Bone marrow (tissue), 2 donors: ENCODE measurements at places on chromosomes 5 and 9.
A peak's percentile ranks its signal among the peaks of the same experiment; 100 is the strongest.

GRCh38 chr9:130157079-130157478, 15.1 kb upstream of the NCS1 start:
- no peak for DNase-seq

GRCh38 chr5:11547140-11547539, 357.1 kb downstream of the CTNND2 start:
- no peak for DNase-seq

GRCh38 chr9:96494215-96494800, 44.3 kb downstream of the HABP4 start:
- DNase-seq, result no peak

DNA sequence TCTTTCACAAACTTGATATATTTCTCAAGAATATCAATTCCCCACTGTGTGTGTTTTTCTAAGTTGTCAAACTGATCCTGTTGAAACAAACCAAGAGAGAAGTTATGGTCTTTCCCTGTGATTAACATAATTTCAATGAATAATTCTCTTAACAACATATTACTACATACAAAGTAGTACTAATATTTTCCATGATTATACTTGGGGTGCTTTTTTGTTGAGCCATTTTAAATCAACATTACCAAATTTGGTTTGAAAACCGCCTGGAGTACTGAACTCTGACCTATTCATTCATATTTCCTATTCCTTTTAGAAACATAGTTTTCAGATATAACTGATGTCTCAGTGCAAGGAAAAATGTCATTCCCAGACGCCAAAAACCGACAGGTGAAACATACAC, 48.1 kb downstream of the FNBP1 start:
- no peak for DNase-seq

DNA sequence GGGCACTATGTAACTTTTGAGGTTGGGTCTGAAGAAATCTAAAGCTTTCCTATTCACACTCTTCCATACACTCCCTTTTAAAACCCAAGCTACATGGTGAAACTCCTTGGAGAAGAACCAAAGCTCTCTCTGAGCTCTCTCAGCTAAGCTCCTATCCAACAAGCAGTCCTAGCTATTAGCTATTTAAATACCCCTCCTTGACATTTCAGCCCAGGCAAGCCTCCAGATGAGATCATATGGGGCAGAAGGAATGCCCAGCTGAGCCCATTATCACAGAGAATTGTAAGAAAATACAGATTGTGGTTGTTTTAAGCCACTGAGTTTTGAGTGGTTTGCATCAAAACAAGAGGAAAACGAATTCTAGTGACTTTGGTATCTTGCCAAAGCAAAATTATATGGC, 15.2 kb downstream of the HSPB3 start:
- DNase-seq, result no peak

- no peak for DNase-seq
Measured at GRCh38 chr5:73104326-73104725, 16.0 kb upstream of the TMEM171 start.

DNA sequence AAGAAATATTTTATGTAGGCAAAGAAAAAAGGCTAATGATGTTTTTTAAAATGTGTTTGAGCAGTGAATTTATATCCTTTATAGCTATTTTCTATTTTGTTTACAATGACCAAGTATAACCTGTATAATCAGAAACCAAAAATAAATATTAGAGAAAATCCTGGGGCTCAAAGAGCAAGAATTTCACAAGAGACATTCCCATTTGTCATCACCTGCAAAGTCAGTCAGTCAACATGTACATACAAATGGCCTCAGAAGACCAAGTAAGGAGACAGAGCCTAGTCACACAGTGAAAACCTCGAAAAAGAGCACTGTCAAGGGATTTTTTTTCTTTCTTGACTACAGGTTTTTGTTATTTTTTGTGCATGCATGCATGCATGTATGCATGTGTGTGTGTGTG, 231.4 kb downstream of the GLIS3 start:
- DNase-seq, result no peak

DNA sequence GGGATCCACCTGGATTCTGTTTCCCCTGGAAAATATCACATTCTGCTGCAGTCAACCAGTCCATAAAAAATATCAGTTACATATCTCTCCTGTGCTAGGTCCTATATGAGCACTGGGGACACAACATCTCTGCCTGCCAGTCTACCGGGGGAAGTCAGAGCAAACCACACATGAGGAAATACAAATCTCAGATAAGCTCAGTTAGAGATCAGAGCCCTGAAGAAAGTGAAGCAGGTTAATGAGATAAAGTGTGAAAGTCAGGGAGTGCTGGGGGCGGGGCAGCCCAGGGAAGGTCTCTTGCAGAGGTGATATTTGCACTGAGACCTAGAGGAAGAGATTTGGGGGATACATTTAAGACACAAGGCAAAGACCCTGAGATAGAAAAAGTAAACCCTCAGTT, 67.8 kb upstream of the SLC1A1 start:
- no peak for DNase-seq

GRCh38 chr5:144779368-144779767, 608.7 kb downstream of the KCTD16 start:
- no peak for DNase-seq

- DNase-seq, result no peak
Measured at GRCh38 chr9:79507801-79508200, 64.0 kb upstream of the TLE4 start.

DNA sequence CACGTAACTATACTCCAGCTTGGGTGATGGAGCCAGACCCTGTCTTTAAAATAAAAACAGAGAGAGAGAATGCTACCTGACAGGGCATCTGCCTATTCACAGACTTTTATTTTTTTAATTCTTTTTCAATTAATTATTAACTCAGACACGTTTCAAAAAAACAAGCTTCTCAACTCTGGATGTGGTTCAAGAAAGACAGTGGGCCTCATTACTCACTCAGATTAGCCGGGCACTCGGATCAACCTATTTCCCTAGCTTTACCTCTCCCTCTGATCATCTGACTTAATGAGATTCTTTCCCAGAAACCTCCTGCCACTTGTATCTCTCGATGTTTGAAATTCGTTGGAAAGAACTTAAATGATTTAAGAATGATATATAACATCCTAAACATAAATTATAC, 134.1 kb downstream of the TRPM6 start:
- DNase-seq, result no peak

DNA sequence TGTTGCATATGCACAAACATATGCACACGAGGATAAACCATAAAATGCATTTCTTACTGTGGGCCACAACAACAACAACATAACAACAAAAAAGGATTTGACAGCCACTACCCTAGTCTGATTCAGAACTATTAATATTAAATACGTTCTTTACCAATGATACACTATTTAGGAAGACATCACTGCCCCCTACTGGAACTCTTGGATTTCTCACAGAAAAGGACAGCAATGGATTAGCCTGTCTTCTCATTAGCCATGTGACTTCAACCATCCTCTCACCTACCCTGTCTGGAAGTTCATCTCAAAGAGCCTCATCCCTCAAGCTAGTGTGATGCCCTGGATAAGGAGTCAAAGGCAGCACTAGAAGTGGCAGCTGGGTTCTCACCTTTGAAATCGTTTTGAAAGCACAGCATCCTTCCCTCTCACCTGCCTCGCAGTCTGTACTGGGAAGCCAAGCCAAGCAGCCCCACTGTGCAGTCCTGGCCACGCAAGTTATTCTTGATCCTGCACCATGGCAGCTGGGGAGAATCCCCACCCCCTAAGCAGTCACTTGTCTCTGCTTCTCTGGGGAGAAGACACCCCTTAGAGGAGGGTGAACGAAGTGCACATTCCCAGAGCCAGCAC, 64.6 kb downstream of the SH3TC2 start:
- DNase-seq, result no peak

- DNase-seq, result peak; percentile 78
Measured at GRCh38 chr9:130128251-130128650, 44.0 kb upstream of the NCS1 start.

DNA sequence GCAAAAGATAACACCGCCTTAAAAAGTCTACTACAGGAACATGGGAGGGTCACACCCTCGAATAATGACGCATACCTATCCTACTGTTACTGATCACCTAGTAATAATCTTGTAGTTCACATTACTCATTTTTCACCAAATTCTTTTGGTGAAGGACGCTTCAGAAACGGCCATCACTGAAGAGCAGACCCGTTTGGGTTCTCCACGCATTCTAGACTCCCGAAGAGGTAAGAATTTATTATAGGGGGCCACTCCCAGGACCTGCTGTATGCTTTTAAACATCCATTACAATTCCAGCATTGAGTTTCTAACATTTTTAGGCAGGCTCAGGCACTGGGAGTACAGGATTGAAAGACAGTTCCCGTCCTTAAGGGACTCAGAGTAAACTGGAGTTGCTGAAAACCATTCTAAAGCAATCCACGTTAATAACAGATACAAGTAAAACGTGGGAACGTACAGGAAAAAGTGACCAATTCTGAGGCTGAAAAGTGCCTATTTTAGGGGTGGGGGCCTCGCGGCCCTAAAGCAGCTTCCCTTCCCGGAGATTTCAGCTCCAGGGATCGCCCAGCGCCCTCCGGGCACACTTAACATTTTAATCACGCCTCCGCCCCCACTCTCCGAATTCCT, at the start of gene FER:
FER (plus strand) TSS at position 124 of the 627 bp plus-strand sequence. CDS start 50,286 bp downstream, outside the sequence.
- DNase-seq, result no peak

- no peak for DNase-seq
Measured at GRCh38 chr9:124771867-124772679, 962 bp upstream of the NR6A1 start.

DNA sequence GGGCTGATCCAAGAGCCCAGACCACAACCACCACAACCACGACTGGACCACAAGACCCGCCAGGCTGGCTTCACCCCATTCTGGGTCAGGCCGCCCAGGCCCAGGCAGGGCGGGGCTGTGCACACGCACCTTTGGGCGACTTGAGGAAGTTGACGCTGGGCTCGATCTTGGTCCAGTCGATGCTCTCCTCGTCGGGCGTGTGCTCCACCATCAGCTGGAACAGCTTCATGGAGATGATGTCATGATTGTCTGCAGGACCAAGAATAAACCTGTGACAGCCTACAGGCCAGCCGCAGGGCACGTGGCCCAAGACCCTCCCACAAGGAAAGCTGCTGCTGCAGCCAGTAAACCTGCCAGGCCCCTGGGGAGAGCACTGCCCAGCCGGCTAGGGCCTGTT, 17.3 kb downstream of the LMAN2 start:
- no peak for DNase-seq

- no peak for DNase-seq
Measured at GRCh38 chr5:66012271-66012670, 85.9 kb downstream of the ERBIN start.

DNA sequence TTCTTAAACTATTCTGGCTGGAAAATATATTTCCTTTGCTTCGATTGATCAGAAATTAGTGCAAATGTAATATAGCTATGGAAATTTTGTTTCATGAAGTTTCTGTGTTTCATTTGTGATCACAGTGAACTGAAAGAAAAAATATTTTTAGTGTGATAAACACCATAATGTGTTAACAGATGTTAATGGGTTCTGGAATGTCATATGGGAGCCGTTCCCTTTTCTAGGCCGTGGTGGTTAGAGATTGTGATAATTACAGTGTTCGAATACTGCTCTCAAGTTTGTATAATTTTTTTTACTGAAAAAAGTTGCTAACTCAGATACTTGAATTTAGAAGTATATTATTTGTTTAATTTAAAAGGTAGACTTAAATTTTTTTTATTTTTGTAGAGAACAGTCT, 19.3 kb downstream of the GAPVD1 start:
- DNase-seq, result no peak

GRCh38 chr5:108102463-108102862, 279.4 kb downstream of the FBXL17 start:
- no peak for DNase-seq

DNA sequence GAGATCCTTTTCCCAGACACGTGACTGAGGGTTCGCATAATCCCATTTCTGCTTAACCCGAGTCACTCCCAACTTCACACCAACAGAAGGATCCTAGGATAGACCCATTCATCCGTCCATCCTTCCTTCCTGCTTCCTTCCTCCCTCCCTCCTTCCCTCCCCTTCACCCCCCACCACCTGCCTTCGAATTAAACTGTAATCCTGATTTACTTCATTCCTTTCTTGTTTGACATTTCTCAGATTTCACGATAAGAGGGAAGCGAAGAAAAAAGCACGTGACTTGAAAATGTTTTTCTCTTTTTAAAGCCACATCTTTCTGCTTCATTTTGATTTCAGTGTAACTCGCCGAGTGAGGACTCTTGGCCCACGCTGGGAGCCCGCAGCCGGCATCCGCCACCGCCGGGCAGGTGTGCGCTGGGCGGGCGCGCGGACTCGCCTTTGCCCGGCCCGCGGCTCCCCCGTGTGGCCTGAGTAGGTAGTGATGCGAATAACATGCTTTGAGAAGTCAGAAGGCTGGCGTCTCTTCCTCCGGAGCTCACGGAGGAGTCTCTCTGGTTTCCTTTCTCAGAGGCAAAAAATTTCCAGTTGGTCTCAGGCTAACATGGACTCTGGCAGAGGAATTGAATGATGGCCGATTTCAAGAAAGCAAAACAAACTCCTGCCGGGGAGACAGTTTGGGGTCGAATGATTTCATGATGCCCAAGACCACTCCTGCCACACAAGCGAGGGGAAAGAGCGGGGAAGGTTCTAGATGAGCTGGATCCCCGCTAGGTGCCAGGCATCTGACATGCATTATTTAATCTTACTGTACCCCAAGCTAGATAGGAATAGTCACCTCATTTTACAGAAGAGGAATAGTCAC, 117.7 kb downstream of the SLC12A2 start:
- DNase-seq, result peak; percentile 18

- DNase-seq, result no peak
Measured at GRCh38 chr5:102283102-102283797, 12.8 kb downstream of the SLCO4C1 start.
